Esophagus squamous epithelium (tissue), 5 donors: ENCODE measurements at places on chromosomes 11 and 22.

DNA sequence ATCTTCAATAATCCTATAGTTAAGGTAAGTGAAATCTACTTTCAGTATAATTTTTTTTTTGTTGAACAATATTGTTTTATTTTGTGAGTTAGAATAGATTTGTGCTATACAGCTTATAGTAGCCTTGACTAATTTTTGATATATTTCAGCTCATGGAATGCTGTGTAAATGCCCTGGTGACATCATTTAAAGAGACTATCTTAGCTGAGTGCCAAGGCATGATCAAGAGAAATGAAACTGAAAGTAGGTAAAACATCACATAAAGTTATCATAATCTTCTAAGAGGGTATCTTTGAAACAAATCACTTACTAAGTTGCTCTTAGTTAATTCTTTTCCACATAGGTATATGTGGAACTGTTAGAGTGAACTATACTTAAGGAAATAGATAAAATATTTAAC lies 51.4 kb upstream of the ACAT1 start:
- DNase-seq, result no peak

GRCh38 chr11:7636350-7636749 lies 37.0 kb downstream of the CYB5R2 start:
- DNase-seq, result no peak

GRCh38 chr11:126328938-126329643 lies 25.2 kb downstream of the DCPS start:
- DNase-seq, result no peak

- no peak for DNase-seq
These were observed 41.0 kb downstream of the TMPRSS5 start for GRCh38 chr11:113664981-113665710.

DNA sequence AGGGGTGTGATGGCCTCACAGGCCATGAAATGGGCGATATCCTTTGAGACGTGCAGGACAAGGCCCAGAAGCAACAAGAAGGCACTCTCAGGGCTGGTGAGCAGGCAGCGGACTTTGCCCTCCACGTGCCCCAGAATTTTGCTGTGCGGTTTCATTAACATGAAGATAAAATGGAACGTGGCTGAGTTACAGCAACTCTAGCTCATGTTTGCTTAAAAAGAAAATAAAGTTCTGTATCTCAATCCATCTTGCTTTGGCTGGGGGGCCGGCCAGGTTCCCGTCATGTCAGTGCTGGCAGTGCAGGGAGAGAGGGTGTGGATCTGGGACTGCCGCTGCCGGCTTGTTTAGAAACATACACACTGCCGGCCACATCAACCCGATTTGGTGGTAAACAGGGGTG lies 370.1 kb downstream of the OPCML start:
- no peak for DNase-seq

DNA sequence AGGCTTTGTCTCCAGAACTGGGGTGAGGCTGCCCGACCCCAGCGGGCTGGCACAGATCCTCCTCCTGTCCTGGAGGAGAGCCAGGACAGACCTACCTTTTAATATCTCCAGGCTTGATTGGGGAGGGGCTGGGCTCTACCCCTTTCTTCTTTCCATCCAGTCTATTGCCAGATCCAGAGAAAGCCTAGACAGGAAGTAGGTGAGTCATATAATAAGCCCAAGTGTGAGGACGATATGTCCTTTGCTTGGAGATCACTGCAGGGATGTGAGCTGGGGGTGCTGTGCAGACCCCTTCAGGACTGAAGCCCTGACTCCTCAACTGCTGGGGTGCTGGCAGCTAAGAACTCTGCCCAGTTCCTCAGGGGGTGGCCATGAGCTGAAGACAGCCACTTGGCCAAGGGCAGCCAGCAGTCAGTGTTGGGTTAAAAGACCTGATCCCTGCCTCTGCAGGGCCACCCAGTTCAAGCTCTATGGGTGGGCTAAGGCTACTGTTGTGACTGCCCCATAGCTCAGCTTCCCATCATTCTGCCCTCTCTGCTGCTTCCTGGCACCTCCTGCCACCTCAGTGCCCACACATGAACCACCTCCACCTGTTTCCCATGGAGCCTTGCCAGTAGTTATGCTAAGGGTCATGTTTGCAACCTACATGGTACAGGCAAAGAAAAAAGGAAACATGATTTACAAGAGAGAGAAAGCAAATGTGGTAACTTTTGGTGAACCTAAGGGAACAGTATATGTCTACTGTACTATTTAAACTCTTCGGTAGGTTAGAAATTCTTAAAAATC lies 8.3 kb upstream of the C22orf39 start:
- DNase-seq, result no peak

- no peak for DNase-seq
These were observed 15.7 kb downstream of the DMC1 start for GRCh38 chr22:38554281-38554680.

DNA sequence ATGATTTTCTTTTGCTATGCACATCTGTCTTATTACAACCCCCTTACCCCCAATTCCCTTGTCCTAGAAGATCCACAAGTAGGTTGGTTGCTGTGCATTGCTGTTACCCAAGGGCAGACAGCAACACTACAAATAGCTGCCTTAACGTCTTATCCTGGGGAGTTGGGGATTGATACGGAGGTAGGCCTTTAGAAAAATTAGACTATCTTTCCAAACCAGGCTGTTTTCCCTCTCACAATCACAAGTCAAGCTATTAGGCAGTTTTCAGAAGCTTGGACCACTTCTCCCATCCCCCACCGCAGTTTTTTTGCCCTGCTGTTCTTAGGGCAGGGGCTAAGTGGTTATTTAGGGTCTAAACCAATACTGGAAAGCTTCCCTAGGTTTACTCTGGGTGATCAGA lies 2.8 kb upstream of the PHLDB1 start:
- no peak for DNase-seq

- no peak for DNase-seq
These were observed 10.0 kb upstream of the BACE1-AS start for GRCh38 chr11:117281159-117281558.

DNA sequence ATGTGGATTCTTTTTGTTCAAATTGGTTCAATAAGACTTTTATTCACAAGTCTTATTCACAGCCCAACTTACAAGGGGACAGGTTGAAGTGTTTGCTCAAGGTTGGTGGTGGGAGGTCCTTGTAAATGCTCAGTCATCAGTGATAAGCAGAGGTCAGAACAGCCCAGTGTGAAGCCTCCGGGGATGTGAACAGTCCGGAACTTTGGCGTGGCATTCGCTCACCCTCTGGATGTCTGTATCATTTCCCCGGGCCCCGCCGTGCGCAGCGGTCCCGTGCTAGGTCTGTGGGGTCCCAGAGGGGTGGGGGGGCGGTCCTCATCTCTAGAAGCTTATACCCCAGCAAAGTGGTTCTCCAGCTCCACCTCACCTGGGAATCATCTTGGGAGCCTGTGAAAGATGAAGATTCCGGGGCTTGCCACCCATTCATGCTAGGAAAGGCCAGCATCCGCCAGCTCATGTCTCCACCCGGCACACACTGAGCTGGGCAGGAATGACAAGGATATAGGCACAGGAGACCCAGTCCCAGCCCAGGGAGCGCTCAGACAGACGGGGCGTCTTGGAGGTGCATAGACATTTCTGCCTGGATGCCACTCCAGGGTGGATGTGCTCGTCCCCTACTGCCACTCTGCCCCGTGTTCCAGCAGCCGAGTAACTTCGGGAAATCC lies 327.5 kb downstream of the TBC1D22A start:
- DNase-seq, result no peak

- DNase-seq, result no peak
These were observed 17.4 kb downstream of the AMOTL1 start for GRCh38 chr11:94785509-94785908.

- DNase-seq, result no peak
These were observed 36.1 kb downstream of the CCDC90B start for GRCh38 chr11:83249972-83250593.

GRCh38 chr11:70358753-70359152 lies 39.6 kb upstream of the CTTN start:
- no peak for DNase-seq

- DNase-seq, result no peak
These were observed 25.3 kb downstream of the PDHX start for GRCh38 chr11:34941688-34942087.

DNA sequence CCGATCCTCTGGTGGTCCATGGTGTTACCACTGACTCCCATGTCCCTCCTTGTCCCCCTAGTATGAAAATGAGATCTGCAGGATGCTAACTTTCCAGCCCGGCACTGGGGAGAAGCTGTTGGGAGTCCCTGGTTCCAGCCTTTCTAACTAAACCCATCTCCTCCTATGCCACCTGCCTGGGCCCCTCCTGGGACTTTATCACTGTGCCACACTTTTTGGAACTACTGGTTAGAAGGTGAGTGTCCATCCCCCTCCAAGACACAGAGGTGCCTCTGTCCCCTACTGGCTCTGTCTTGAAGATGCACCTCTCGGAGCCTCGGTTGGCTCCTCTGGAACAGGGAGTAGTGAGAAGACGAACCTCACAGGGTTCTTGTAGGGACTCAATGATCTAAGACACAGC lies at the start of gene RGL4:
Gene RGL4, plus strand, starts transcription at position 301 of the 400 bp plus-strand sequence. CDS start 1,018 bp downstream, outside the sequence.
- no peak for DNase-seq

- no peak for DNase-seq
These were observed 85.9 kb upstream of the GRK3 start for GRCh38 chr22:25478528-25478927.

- DNase-seq, result no peak
These were observed 12.2 kb downstream of the MAFF start for GRCh38 chr22:38213990-38214301.

DNA sequence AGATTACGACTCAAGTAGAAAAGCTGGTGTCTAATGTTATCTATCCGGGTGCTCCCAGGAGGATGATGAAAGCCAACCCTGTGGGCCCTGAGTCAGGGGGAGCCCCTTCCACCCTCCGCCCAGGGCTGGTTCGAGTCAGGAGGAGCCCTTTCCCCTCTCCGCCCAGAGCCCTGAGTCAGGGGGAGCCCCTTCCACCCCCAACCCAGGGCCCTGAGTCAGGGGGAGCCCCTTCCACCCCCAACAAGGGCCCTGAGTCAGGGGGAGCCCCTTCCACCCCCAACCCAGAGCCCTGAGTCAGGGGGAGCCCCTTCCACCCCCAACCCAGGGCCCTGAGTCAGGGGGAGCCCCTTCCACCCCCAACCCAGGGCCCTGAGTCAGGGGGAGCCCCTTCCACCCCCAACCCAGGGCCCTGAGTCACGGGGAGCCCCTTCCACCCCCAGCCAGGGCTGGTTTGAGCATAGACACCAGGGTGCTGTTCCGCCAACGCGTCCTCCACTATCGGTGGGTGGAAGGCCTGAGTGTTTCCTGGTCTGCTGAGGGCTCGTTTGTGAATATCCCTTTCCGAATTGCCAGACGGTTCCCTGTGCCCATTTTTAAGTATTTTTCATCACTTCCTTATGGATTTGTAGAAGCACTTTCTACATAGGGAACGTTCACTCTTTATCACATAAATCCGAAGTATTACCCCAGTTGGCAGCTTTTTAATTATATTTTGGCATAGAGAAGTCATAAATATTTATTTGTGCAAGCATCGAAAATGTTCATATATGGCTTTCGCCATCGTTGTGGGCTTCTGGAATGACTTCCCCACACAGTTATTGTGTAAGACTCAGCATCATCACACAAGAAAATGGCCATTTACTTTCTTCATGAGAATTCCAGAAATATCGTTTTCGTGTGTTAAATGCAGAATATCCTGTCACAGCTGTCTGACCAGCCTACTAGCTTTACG lies 380.6 kb downstream of the BRD1 start:
- no peak for DNase-seq

GRCh38 chr11:3158821-3159220 lies 6.3 kb downstream of the OSBPL5 start:
- no peak for DNase-seq

GRCh38 chr11:108751444-108751843 lies 86.6 kb downstream of the DDX10 start:
- no peak for DNase-seq

DNA sequence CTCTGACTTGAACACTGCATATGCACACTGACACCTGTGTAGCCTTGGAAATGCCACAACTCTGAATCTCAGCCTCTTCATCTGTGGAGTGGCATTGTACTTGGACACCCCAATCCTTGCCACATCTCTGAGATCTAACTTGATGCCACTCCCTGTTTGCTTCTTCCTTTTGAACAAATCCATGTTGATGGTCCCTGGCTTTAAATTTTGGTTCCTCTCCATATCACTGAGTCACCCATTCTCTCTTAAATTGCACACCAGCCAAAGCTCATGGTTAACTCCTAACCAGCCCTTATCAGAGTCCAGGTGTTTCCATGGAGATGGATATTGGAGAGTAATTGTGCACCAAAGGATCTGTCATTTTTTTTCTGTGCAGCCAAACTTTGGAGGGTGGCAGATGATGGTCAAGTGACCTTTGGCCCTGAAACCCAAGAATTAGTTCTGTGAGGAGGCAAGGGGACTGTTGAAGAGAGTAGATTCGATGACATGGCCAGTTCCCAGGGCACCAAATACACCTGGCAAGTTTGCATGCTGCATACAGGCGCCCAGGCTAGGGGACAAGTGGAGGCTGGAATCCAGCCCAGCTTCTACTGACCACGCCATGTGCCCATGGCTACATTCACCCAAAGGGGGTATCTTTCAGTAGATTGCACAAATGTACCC lies 25.1 kb upstream of the PAMR1 start:
- DNase-seq, result no peak
